Activated CD4-positive, alpha-beta T cell treated with anti-CD3 and anti-CD28 coated beads for 36 hours (primary cell): ENCODE measurements at places on chromosomes 7 and 10.

GRCh38 chr10:71396711-71397295 is at the start of gene CDH23:
TSS of gene CDH23 (plus strand) at chr10:71396920. CDS start at chr10:71439832, 42,912 bp downstream.
- DNase-seq = peak; percentile 27

DNA sequence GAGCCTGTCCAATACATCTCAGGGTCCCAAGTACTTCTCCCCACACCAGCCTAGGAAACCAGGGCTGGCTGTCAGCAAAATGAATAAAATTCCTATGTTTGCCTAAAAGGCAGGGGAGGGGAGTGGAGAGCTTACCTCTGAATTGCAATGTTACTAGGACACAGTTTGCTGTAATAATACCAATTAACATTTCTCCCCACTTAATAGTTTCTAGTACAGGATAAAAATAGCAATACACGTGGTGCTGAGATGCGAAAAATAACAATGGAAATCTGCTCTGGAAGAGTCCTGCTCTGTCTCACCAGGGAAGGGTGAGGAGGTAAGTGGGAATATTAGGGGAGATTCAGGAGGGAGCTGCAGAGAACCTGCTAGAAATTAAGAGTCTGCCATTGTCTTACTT is 112.3 kb downstream of the PLXNA4 start:
- DNase-seq = no peak

GRCh38 chr10:71263376-71263775 is 51.0 kb downstream of the UNC5B start:
- DNase-seq = no peak

- no peak for DNase-seq
These were observed 126.9 kb upstream of the KLF6 start for GRCh38 chr10:3911713-3912442.

GRCh38 chr7:31748084-31748483 is 61.1 kb downstream of the PPP1R17 start:
- no peak for DNase-seq

GRCh38 chr10:52332815-52333214 is 18.7 kb downstream of the DKK1 start:
- no peak for DNase-seq

DNA sequence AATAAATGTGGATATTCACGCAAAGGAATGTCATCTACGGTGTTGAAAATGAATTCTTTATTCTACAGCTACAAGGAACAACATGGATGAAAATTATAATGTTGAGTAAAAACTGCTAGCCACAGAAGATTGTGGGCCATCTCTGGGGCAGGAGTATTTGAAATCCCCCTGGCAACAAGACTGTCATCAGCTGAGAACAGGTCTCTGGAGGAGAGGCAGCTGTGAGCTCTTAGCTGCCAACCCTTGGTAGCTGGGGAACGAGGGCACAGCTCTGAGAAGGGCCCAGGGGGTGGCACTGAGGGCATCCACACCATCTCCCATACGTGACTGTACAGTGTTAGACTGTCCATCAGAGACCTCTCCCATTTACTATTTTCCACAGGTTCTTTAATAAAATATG is 340.1 kb upstream of the MGMT start:
- no peak for DNase-seq

DNA sequence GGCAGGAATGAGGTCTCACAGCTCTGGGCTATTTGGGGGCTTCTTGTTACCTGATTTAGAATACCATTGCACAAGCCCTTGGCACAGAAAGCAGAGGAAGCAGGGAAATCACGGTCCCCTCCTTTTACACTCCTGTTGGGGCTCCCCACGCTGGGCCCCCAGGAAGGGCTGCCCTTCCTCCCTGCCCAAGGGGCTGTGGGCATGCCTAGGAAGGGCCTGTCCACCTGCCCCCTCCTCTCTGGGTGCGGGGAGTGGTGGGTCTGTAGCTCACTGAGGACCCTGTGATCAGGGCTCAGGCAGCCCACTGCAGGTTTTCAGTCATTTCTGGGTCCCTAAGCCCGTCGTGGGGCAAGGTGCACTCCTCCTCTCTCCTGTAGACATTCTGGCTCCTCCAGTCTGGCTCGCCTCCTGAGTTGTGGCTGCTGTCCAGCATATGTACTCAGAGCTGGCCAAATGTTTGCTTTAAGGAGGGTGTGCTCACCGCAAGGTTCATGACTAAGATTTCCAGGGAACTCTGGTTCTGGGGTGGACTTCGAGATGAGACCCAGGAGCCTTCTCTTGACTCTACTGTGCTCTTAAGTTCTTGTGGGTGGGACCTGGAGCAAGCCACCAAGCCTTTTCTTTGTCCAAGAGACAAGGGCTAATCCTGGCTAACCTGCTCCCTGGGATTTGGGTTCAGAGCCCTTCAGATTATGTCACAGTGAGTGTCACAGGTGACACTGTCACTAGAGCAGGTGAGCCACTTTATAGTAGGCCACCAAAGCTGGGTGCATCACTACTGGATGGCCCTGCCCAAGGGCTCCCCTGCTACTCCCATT is 56.0 kb downstream of the TACR2 start:
- DNase-seq = no peak

GRCh38 chr7:144584726-144585125 is 181.2 kb upstream of the NOBOX start:
- DNase-seq = no peak

DNA sequence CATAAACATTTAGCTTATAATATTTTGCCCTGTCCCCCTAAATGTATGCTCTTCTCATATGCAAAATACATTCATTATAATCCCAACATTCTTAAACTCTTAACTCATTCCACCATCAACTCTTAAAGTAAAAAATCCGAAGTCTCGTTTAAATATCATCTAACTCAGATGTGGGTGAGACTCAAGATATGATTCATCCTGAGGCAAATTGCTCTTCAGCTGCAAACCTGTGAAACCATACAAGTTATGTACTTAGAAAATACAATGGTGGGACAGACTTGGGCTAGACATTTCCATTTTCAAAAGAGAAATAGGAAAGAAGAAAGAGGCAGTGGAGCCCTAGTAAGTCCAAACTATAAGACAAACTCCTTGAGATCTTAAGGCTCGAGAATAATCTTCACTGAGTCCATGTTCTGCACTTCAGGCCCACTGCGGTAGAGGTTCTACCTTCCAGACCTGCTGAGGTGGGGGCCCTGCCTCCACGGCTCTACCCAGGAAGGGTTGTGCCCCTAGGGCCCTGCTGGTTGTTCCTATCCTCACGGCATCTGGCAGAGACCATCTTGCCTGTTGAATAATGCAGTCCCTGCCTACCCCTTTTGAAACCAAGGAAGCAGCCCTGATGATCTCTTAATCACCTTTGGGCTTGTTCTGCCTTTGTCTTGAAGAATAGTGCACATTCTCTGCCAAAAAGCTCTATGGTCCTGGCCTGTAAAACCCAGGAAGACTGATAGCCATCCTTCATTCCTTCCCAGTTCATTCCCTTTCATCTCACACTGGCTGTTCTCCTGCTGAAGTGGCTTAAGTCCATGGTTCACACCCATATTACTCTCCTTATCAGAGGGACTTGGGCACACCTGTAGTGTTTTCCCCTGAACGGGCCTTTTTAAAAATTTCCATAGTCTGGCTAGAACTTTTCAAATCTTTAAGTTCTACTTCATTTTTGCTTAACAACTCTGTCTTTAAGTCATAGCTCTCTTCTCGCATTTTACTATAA is 37.3 kb downstream of the INPP5F start:
- no peak for DNase-seq

DNA sequence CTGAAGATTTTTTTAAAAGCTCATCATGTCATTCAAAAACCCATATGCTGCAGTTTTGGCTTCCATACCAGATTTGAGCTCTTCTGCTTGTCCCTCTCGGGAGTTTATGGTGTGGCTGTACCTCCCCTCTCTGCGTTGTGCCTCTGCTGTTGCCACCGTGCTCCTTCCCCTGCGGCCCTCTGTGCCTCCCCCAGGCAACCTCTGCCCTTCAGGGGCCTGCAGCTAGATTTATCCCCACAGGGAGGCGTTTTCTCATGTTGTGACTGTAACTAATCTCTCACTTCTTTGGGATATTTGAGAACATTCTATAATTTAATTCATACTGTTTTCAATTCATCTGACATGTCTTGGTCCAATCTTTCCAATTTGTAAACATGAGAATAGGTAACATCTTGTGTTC is 52.7 kb downstream of the TASOR2 start:
- no peak for DNase-seq

DNA sequence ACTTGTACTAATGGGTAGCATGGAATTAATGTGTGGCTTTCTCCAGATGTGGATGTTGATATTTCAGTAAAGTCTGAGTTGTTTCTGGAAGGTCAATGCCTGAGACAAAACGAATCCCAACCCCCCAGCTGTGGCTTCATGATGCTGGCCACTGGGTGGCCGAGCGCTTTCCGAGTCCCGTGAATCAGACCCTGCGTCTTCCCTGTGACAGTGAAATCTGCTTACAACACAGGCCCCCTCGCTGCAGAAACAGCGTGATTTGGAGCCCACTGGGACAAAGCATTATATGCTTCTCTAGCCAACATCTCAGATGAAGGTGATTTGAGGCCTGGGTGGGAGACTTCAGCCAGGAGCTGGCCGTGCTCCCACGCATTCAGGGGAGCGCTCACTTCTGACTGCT is 124.7 kb downstream of the WDR37 start:
- DNase-seq = no peak

GRCh38 chr10:79244841-79245504 is 102.3 kb upstream of the PPIF start:
- peak; percentile 53 for DNase-seq

- DNase-seq = peak; percentile 44
These were observed 33.7 kb downstream of the SCRN1 start for GRCh38 chr7:29955799-29956486.

DNA sequence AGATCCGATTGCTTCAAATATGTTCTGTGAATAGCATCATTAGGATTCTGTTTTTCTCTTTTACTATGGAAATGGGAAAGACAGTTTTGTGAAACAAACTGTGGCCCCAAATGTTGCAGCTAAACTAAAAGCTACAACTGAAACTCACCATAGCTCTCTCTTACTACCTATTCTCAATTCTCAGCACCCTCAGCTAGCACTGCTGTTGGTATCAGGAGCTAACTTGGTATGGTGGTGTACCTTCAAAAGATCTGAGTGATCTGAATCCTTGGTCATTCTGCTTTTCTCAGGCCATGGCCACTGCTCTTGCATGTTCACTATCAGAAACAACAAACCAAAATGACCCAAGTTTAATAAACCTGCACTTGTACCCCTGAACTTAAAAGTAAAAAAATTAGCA is 1208.0 kb downstream of the SORCS1 start:
- DNase-seq = no peak

- DNase-seq = peak; percentile 21
These were observed at the start of gene PLPP4 for GRCh38 chr10:120456626-120457430. TSS of gene PLPP4 (plus strand) at chr10:120457227. CDS start at chr10:120457306, 79 bp downstream.

- DNase-seq = no peak
These were observed 21.4 kb upstream of the HELLS start for GRCh38 chr10:94524146-94524545.

- DNase-seq = no peak
These were observed 68.1 kb downstream of the PDGFA start for GRCh38 chr7:451255-452225.

DNA sequence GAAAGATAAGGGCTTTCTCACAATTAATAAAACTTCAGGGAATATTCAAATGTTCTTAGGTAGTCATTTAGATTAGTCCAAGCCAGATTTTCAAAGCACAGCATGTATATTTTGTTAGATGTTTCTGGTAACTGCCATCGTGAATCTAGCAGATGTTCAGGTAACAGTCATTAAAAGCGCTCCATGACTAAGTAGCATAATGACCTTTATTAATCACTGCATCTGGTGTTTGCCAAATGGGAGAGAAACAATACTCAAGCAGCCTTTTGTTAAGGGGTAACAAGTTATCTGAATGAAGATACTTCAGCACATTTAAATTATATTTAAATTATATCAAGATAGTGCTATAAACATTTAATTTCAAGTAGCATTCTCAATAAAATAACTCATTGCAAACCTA is 47.5 kb downstream of the USP6NL start:
- DNase-seq = no peak

DNA sequence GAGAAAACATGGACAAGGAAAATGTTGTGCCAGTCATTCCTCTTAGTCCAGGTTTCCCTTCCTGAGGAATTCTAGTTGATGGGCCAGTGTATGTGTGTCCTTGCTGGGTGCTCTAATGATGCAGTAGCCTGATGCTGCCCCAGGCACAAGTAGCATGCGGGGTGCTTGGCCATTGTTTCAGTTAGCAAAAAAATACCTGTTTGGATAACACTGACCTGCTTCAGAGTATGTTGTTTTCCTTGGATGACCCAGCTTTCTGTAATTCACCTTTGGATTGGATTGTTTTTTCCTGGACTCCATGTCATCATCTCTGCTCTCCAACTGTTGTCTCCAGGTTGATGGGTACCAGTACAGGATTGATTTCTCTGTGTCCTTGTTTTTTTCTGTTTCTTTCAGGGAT is 169.2 kb downstream of the SND1 start:
- DNase-seq = no peak

GRCh38 chr10:34031400-34031799 is 696.9 kb upstream of the NRP1 start:
- no peak for DNase-seq

DNA sequence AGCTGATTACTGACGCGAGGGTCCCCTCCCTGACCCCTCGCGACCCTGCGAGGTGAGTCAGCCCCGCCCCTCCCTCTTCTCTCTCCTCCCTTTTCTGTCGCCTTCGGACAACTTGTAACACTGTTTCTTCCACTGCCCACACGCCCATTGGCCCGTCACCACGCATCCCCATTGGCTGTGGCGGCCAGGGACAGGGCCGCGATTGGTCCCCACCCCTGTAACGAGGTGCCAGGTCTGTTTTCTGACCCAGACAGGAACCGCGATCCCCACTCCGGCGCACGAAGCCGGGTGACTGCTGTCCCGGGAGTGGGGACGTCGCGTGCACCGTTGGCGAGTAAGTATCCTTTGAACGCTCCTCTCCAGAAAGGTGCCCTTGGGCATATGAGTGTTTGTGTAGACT is at the start of gene STRA8:
Gene STRA8, plus strand, starts transcription at position 269 of the 400 bp plus-strand sequence. CDS start 6,687 bp downstream, outside the sequence.
- DNase-seq = no peak

DNA sequence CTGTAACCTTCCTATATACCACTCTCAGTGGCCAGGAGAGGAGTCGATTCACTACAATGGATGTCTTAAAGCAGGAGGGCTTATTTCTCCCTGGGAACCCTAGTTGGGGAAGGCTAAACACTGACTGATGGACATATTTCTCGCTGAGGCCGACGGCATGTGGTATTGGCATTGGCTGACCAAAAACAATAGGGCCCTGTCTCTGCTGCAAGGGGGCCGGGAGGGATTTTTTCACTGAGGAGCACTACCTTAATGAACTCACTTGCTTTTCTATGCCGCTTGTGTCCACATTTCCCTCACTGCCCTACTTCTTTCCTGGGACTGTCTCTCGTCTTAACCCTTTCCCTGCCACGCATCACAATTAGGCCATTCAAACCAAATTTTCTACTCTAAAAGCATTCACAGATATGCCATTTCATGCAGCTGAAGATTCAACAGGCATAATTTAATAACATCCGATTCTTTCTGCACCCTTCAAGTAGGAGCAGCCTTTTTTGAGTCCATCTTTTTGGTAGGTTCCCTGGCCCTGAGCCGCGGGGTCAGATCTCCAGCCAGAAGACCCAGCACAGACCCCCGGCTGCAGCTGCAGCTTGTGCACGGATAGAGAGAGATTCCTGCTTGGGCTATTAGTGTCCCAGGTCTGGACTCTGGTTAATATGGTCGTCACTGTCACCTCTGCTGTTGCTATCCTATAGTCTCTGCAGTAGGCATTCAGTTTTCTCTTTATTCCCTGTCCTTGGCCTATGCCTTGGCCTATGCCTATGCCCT is 118.7 kb downstream of the HIPK2 start:
- DNase-seq = no peak

GRCh38 chr7:133795068-133795665 is 332.0 kb upstream of the LRGUK start:
- no peak for DNase-seq
